Neuronal stem cell (in vitro differentiated cells): ENCODE measurements at places on chromosomes 12 and 14.

- no peak for DNase-seq
Observed at GRCh38 chr12:12803186-12803585, 10.0 kb upstream of the DDX47 start.

DNA sequence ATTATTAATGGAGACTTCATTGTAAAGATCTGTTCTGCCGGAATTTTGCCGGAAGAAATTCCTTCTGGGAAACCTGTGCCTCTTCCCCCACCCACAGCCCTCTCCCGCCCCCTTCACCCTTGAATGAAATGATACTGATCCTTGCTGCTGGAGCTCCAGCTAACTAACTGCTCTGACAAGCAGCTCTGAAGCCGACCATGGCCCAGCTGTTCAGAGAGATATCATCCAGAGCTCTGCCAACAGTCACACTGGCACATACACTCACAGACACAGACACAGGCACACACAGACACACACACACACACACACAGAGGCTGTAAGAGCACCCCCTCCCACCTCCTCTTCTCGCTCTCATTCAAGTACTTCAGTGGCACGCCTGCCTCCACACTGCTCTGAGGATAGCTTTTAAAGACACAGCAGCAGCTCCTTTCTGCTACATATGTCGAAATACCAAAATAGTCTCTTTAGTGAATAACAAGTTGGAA lies 88.6 kb downstream of the R3HDM2 start:
- DNase-seq = peak; percentile 27

GRCh38 chr14:68211421-68211820 lies 391.8 kb downstream of the RAD51B start:
- no peak for DNase-seq

DNA sequence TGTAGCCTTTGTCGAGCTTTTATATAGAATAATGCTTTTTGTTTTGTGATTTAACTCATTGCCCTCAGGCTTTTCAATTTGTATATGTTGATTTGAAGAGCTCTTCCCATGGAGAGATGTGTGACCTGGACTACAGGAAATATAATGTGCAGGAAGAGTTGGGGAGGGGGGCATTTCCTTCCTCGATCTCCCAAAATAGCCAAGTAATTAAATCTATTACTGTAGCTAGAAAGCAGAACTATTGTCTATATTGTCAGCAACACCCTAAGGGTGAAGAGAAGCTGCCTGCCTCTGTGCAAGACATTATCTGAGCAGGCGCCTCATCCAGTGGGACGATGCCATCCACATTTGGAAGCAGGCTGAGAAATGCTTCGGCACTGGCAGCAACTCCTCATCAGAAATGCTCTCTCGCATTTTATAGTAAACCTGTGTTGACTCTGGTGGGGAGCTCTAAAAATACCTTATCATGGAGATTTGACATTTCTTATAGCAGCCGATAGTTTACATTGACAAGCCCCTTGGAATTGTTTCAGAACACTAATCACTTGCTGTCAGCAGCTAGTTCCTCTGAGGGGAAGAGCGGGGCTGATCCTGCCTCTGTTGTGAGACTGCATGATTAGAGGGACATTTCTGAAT lies 392.5 kb upstream of the RGS6 start:
- no peak for DNase-seq

GRCh38 chr14:87996291-87996592 lies 3.3 kb upstream of the GALC start:
- DNase-seq = no peak

DNA sequence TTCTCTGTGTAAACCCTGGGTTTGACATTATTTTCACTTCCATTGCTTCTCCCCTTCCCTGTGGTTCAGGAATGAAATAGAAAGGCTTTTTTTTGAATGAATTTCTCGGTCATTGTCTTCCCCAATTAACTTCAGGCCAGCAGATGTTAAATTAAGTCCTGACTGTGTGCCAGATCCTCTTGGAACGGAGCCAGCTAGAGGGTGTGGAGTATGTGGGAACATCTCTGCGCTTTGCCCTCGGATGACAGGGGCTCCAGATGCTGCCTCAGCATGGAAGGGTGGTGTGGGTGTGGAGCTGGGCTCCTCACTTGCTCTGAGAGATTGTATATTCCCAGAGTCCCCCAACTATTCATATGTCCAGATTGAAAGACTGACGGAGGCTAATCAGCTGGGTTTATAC lies 13.1 kb downstream of the KRT85 start:
- no peak for DNase-seq

GRCh38 chr14:68409387-68409786 lies 383.5 kb downstream of the ZFP36L1 start:
- DNase-seq = no peak

- no peak for DNase-seq
Observed at GRCh38 chr12:85405781-85406522, 125.9 kb downstream of the ALX1 start.

GRCh38 chr12:873954-874353 lies 75.5 kb downstream of the RAD52 start:
- no peak for DNase-seq

DNA sequence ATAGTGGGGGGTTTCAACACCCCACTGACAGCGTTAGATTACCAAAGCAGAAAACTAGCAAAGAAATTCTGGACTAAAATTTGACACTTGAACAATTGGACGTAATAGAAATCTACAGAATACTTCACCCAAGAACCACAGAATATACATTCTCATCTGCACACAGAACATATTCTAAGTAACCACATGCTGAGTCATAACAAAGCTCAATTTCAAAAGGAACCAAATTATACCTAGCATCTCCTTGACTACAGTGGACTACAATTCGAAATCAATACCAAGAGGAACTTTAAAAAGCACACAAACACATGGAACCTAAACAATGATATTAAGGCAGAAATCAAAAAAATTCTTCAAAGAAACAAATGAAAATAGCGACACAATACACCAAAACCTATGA lies 871.6 kb upstream of the MDGA2 start:
- DNase-seq = no peak

GRCh38 chr12:127941332-127941731 lies 325.6 kb upstream of the TMEM132C start:
- DNase-seq = no peak

GRCh38 chr14:40630471-40630870 lies 976.2 kb upstream of the LRFN5 start:
- DNase-seq = no peak

GRCh38 chr14:79325071-79325470 lies 886.2 kb downstream of the DIO2 start:
- DNase-seq = no peak

GRCh38 chr14:55152052-55152753 lies 23.2 kb downstream of the LGALS3 start:
- no peak for DNase-seq

GRCh38 chr12:132478845-132479244 lies 11.1 kb upstream of the FBRSL1 start:
- DNase-seq = no peak

DNA sequence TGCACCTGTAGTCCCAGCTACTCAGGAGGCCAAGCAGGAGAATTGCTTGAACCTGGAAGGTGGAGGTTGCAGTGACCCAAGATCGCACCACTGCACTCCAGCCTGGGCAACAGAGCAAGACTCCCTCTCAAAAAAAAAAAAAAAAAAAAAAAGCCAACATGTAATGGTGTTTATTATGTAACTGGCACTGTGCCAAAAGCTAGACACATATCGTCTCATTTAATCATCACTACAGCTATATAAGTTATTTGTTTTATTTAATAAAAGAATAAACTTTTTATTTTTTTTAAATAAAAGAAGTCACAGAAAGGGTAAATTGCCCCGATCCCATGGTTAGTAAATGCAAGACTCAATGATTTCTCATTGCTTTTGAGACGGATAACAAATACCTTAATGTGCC lies 76.9 kb downstream of the PTCSC3 start:
- DNase-seq = no peak

DNA sequence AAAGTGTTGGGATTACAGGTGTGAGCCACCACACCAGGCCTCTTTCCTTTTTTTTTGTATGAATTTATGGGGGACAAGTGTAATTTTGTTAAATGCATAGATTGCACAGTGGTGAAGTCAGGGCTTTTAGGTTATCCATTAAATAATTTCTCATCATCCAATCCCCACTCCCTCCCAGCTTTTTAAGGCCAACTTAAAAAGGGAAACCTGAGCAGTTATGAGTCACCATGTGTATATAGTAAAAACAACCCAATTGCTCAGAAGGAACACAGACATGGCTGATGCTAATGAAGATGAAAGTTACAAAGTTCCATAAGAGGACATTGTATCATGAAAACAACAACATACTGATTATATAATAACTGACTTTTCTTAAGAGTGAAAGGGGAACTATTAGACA lies 25.6 kb upstream of the ARID2 start:
- DNase-seq = no peak

DNA sequence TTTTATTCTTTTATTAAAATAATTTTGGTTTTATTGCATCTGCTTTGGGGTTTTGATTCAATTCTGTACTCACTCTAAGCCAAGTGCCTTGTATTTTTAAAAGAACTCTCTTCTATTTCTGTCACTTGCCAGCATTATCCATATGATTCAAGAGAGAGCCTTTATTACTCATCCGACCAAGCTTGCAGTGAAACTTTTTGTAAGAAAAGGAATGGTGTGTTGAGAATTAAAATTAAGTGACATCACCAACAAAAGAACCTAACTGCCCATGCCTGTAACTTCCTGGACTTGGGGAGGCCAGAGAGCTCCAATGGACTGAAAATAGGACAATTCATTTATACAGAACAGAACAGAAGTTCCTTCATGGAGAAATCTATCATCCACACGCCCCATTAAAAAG lies 52.1 kb downstream of the GALNT4 start:
- no peak for DNase-seq

DNA sequence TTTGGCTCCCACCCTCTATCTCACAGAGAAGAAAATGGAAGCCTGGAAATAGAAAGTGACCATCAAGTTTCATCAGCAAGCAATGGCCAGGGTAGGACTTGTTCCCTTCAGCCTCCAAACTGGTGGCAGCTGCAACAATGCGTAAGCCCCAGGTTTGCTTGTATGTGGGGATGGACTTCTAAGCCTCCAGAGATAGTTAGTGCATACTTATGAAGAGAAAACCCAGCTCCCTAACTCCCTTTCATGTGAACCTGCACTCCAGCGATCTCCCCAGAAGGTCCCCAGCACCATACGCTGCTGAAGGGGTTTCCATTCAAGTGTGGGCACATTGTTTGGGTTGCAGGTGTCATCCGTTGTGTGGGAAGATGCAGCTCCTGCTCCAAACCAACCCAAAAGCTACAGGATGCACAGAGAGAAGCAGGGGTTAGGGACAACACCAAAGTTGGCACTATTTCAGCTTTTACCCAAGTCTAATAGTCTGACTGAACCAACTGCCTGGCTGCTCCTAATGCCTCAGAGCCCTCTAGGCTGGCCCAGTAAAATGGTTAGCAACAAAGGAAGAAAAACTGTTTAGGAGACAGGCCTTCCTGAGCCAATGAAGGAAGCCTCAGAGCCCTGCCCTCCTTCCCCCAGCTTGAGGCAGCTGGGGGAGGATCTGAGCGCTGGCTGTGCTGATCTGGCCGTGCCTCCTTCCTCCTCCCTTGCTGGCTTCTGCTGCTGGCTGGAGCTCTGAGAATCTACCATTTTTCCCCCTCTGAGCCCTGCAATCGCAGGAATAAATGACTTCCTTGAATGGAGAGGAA lies 12.3 kb downstream of the ZFP36L1 start:
- DNase-seq = no peak

GRCh38 chr12:1174659-1175058 lies 183.6 kb downstream of the ERC1 start:
- DNase-seq = no peak

GRCh38 chr14:33734387-33734786 lies 216.5 kb downstream of the EGLN3 start:
- DNase-seq = no peak

- DNase-seq = no peak
Observed at GRCh38 chr12:6935371-6936193, 7.8 kb downstream of the ATN1 start.

GRCh38 chr14:68513838-68514607 lies 278.8 kb downstream of the ZFP36L1 start:
- DNase-seq = no peak

- DNase-seq = no peak
Observed at GRCh38 chr12:124633365-124634362, 66.3 kb upstream of the NCOR2 start.

DNA sequence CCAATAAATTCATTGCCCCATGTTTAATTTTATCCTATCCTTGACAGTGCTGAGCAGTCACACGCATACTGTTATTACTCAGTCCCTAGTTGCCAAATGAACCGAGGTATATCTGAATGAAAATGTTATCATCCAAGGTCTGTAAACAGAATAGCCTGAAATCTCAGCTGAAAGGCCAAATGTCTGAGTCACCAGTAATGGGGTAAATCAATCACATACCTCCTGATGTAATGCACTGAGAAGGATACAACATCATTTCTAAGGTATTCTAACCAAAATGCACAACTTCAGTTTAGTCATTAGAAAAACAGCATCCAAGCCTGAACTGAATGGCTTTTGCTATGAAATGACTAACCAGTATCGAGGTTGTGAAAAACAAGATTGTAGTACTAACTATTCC lies 228.6 kb downstream of the DPF3 start:
- DNase-seq = no peak

DNA sequence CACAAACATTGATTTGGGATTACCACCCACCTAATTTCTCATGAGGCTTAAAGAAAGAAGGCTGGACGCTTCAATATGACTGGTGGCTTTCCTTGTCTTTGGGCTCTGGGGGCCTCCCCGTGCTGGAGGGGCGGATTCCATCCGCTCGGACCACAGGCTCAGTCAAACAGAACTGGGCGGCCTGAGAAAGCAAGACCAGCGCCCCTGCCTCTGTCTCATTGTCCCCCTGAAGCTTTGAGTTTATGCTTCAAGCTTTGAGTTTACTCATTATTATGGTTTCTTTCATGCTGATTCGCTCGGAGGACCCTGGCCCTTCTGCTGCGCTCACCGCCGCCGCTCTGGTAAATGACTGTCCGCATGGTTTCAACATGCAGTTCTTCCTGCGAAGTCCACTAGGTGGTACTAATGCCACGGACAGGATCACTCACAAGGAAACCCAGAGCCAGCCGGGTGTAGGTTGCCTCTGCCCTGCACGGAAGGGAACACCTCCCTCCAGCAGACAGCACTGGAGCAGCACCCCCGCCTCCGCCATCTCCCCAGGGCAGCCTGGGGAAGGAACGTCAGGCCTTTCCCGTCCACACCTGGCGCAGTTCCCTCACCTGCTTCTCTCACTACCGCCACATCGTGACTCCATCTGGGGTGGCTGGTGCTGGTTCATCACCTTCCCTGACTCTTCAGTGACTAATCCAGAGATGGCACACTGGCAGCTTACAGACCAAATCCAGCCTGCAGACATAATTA lies 13.2 kb upstream of the TIGAR start:
- peak; percentile 67 for DNase-seq

GRCh38 chr12:62917926-62918325 lies 17.0 kb downstream of the PPM1H start:
- DNase-seq = no peak

- no peak for DNase-seq
Observed at GRCh38 chr14:23538785-23539184, 12.8 kb downstream of the ZFHX2 start.

GRCh38 chr14:93970585-93970964 lies 5.8 kb downstream of the ASB2 start:
- no peak for DNase-seq

- no peak for DNase-seq
Observed at GRCh38 chr12:128818065-128819022, 5.4 kb downstream of the SLC15A4 start.
